Effector memory CD8-positive, alpha-beta T cell (primary cell): ENCODE measurements at places on chromosomes 12 and 14.

GRCh38 chr14:96139169-96139568 is 65.5 kb upstream of the BDKRB2 start:
- no peak for DNase-seq

GRCh38 chr14:21097636-21098075 is 799 bp downstream of the ZNF219 start:
- no peak for DNase-seq

DNA sequence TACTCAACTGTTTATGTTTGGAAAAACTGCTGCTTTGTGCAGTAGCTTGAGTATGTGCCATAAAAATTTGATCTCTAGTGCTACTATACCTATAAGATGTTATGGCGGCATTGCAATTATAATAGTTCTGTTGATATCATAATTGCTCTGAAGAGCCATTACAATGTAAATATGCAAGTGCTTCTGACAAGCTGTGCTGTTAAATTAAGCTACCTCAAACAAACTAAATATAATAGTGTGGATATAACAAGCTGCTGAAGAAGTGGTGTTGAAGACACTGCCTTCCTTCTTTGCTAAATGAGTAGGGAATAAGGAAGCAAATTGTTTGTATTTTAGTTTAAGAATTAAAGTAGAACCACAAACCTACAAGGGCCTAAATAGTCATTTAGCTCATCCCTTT is 301.0 kb upstream of the MIS18BP1 start:
- DNase-seq: no peak

DNA sequence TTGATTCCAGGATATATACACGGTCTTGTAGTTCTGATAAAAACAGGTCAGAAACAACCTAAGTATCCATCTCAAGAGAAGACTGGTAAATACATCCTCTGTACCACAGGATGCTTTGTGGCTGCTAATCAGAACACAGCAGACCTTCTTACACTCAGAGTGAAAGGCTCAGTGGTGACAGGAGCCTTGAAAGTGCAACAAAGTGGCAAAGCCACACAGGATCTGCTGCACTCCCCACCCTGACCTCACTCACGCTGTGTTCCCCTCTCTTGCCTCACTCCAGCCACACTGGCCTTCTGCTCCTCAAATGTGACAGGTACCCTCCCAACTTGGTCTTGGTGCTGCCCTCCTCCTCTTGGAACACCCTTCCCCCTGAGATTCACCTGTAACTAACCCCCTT is 98.1 kb upstream of the GRIP1 start:
- peak; percentile 35 for DNase-seq

DNA sequence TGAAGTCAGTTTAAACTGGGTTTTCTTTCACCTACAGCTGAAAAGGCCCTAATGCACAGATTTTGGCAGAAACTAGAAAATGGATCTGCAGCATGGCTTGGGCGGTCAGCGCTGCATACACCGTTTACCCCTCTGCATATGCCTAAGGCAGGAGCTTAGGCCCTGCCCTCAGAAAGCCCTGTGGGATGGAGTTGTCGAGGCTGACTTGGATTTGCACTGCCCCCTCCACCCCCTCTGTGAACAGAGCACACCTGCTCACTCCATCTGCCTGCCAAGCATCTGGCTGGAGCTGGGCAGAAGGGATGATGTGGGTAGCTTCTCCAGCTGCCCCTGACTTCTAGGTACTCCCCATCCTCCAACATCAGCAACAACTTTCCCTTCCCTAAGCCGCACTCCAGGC is 41.9 kb downstream of the TTC7B start:
- no peak for DNase-seq

GRCh38 chr12:47237751-47238211 is 158.0 kb upstream of the AMIGO2 start:
- DNase-seq: no peak

DNA sequence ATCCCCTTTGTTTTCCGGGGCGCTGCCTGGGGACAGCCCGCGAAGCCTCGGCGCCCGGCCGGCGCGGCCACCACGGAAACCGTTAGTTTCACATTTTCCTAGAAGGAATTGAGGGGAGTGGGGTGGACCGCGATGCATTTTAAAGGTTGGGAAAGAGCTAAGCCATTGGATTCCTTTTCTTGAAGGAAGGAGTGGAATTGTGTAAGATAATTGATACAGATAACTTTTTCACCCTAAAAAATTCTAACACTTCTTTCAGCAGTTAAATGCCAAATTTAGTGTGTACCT is 137.1 kb downstream of the MON2 start:
- no peak for DNase-seq

GRCh38 chr12:6061660-6062059 is 62.8 kb downstream of the VWF start:
- no peak for DNase-seq

DNA sequence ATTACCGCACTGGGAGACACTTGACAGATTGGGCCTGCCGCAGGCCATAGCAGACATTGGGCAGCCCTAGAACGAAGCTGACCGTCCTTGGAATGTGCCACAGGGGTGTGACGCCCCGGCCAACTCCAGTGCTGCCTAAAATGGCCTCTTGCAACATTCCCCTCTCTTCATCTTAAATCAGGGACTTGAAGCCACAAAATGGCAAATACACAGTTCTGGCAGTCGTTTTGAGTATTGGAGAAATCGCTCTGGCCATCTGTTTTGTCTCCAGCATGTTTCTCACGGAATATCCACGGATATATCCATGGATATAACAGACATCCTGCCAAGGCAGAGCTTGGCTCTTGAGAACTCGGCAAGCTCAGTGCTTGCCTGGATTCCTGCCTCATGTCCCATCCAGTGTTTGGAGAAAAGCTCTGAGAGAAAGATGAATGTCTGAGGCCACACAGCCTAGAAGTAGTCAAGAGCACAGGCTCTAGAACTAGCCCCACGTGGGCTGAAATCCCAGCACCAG is 158.4 kb downstream of the CHST11 start:
- no peak for DNase-seq

DNA sequence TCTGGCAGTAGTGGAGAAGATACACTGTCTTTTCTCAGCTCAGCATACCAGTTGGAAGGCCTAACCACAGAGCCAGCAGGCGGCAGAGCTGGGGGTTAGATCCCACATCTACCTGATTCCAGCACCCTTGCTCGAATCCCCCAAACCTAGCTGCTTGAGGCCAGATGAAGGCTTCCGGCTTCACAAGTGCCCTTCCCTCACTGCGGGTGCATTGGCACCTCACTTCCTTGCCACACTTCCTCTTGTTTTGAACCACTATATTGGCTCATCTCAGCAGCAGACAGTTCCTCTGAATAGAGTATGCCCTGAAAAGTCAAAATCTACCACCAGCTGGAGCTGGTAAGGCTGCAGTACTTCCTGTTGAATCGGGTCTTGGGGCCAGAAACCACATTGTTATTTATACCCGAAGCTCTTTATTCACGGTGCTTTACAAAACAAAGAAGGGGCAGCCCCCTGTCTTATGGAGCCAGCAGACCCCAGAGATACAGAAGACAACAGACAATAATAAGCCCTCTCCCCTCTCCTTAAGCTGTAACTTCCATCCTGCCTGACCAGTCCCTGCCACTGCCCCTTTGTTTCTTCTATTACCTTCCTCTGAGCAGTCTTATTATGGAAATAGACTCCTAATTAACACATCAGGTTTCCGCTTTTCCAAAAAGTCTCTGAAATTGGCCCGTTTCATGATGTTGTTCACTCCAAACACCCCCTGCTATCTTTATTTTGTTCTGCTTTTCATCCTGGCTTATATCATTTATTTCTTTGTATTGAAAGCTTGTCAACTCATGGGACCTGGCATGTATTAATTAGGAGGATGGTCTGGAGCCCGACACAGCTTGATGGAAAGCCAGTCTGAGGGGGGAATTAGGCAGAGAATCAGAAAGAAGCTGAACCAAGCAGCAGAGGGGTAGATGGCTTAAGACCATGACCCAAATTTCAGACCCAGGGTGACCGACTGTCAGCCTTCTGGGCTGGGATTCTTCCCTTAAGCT is 233.5 kb downstream of the EFCAB11 start:
- peak; percentile 79 for DNase-seq

- no peak for DNase-seq
These were observed 92.7 kb downstream of the ITPK1 start for GRCh38 chr14:93023039-93023438.
